ENCODE measurements at places on chromosomes 3 and 15.
A peak's percentile ranks its signal among the peaks of the same experiment; 100 is the strongest.

- DNase-seq, result peak; percentile 7
These were observed 138.4 kb downstream of the IGF1R start for GRCh38 chr15:98786717-98787116.

DNA sequence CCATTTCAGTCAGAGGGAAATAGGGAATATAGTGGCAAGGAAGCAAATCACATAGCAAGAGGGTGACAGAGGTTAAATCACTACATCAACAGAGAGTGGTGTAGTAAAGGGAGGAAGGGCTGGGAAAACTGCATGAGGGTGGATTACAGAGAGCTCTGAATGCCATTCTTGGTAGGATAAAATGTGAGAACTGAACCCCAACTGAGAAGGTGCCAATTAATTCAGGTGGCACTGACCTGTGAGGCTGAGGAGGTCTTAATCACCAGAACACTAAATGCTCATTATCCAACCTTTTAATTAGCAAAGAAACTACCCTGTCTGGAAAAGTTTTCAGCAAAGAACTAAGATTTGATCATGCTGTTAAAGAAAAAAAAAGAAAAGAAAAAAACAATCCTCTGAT lies 202.7 kb downstream of the LRRN1 start:
- no peak for DNase-seq

DNA sequence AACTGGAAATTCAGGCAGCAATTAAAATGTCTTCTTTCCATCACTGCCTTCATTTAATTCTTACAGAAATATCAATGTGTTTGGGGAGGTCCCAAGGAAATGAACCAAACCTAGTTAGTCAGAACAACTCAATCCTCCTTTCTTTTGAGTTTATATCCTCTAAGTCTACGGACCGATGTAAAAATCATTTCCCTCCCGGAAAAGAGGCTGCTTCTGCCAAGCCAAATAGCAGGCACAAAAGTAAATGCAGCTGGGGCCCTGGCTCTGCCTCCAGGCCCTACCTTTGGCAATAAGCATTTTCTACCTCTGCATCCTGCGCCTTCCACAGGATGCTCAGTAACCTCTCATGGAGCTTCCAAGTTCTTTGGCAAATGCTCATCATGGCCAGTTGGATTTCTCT lies 122.5 kb upstream of the COL8A1 start:
- no peak for DNase-seq

DNA sequence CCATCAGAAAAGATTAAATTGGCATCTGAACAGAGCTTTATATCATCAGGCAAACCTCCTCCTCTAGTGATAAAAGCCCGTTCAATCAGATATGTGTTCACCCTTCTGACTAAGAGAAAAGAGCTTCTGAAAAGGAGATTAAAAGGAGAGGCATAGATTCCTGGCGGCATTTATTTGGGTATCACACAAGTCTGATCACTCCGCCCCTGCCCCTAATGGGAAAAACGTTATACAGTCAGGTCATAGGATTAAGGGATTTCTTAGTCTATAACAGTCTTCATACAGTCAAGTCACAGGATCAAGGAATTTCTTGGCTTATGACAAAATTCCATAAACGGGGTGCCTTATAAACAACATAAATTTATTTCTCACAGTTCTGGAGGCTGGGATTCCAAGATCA lies 295.4 kb upstream of the SATB1 start:
- DNase-seq, result no peak

DNA sequence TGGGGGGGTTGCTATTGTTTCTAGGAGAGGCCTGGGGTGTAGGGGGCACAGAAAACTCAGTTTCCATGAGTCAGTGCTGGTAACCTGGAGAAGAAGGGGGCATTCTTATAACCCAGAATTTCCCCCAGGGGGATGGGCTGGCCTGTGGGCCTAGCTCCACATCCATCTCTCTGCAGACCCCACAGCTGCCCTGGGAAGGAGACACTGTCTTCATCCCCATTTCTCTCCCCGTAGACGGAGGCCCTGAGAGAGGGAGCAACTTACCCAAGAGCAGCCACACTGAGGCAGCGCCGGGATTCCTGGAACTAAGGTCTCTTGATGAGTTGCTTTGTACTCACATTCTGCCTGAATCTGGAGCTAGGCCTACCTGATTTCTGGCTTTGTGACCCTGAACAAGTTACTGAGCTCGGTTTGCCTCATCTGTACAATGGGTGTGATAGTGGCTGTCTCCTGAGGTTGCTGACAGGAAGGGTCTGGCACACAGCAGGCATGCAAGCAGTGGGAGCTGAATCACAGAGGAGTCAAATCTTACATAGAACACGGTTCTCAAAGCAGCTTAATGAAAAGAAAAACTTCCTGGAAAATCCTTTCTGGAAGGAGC lies 55.0 kb upstream of the LCTL start:
- no peak for DNase-seq

DNA sequence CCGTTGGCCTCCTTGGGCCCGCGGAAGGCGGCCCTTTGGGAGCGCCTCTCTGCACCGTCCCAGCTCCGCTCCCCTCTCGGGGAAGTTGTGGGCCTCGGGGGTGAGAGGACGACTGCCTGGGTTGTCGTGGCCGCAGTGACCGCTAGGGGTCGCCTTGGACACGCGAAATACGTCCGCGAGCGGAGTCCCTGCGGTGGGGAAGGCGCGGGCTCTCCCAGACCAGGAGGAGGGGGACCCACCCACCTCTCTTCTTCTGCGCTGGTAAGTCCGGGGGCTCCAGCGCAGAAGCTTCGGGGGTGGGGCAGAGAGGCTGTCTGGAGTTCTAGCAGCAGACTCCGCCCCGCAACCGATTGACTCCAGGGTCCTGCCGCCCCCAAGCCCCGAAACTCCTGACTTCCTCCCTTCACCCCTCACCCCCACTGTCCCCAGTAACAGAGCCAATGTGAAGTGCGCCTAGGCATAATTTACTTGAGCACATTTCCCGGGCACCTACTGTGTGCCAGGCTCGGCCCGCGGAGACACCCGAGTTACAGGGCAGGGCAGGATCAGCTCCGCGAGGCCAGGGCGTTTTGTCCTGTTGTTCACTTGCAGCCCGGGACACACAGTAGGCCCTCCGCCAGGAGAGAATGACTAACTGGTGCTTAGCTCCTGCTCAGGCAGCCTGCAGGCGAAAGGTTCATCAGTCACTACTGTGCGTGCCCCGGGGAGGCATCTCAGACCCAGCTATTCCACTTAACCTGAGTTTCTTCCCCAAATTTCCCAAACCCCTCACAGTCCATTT lies 32.8 kb downstream of the DNASE1L3 start:
- peak; percentile 47 for DNase-seq

DNA sequence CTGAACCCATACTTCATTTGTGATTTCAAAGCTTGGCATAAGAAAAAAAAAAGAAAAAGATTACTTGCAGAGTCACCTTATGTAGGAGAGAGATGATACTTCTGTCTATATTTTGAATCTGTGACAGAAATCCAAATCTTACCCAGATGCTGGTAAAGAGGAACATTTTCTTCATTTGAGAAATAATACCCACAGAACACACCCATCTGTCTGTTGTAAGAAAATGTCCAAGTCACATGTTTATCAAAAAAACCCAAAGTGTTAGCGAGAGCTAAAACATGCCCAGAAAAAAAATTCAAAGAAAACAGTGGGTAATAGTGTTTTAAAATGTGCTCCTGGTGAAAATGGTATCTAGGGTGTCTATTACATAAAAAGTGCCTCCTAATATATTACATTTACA lies 18.0 kb upstream of the RAP2B start:
- DNase-seq, result no peak

GRCh38 chr3:181613813-181614212 lies 97.9 kb upstream of the SOX2 start:
- no peak for DNase-seq

DNA sequence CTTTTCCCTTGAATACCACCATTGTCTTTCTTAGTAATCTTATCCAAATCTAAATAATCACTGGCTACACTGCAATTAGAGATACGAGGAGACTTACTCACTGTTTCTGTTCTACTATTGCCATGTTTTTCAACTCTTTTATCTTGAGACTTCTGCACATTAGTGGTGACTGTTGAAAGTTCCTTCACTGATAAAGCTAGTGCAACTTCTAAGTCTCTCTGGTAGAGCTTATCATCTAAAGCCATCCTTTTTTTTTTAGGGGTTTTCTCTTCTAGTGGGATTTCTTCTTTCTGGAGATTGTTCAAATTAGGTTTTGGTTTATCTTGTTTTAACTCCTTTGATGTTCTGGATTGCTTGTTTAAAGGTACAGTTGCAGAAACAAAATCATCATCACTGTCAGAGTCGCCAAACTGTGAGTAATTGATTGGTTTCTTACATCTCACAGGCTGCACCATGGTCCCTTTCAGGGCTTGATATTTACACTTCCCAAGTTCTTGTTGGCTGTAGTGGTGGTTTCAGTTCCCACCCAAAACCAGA lies 37.7 kb downstream of the NCK1 start:
- no peak for DNase-seq

DNA sequence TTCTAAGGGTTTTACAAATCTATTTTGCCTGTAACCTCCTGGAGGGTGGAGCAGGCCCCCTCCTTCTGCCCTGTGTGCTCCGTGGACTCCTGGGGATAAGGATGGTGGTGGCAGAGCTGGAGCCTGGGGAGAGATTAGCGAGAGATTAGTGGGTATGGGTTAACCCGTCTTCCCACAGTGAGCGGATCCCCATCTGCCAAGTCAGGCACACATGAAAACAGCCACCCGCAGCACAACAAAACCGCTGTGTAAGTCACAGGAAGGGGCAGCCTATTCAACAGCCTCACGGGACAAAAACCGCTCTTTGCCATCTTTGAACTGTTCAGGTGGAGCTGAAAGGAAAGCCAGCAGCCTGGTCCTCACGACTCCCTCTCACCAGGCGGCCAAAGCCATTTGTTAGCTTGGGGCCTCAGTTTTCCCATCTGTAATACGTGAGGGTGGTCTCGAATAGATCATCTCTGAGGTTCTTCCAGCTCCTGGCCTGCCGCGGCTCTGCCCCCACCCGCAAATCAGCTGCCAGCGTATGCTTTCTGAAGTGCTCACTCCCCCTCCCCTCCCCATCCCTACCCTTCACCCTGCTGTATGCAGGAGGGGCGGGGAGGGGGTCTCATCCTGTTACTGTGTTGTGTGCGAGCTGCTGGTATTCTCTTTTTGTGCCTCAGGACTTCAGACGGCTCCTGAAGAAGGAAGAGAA lies 43.6 kb downstream of the PDIA5 start:
- peak; percentile 98 for DNase-seq

DNA sequence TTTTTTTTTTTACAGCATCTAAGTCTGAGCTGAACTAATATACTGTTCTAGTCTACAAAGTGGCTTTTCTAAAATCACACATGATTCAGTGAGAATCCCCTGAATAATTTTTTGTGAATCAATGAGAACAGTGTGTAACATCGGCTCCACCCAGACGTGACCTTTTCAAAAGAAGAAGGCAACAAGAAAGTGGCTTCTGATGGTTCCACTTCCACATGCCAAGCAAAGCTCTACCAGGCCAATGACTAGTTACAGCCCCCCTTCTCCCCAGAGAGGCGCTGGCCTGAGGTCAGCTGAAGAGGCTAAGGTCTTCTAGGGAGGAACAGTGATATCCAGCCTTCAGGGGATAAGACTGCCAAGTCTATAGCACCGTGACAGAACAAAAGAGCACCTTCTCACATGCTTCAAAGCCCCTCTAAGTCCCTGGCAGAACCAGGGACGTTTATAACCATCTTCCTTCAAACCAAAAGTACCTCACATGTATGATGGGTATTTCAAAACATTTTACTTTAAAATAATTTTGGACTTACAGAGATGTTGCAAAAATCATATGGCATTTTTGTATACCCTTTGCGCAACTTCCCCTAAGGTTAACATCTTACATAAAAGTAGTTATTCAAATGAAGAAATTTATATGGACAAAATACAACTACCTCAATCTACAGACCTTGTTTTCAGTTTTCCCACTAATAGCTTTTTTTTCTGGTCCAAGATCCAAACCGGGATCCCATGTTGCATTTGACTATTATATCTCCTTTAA lies 177.9 kb downstream of the OSBPL10 start:
- DNase-seq, result no peak

GRCh38 chr15:96593735-96594134 lies 263.2 kb downstream of the NR2F2 start:
- DNase-seq, result no peak

DNA sequence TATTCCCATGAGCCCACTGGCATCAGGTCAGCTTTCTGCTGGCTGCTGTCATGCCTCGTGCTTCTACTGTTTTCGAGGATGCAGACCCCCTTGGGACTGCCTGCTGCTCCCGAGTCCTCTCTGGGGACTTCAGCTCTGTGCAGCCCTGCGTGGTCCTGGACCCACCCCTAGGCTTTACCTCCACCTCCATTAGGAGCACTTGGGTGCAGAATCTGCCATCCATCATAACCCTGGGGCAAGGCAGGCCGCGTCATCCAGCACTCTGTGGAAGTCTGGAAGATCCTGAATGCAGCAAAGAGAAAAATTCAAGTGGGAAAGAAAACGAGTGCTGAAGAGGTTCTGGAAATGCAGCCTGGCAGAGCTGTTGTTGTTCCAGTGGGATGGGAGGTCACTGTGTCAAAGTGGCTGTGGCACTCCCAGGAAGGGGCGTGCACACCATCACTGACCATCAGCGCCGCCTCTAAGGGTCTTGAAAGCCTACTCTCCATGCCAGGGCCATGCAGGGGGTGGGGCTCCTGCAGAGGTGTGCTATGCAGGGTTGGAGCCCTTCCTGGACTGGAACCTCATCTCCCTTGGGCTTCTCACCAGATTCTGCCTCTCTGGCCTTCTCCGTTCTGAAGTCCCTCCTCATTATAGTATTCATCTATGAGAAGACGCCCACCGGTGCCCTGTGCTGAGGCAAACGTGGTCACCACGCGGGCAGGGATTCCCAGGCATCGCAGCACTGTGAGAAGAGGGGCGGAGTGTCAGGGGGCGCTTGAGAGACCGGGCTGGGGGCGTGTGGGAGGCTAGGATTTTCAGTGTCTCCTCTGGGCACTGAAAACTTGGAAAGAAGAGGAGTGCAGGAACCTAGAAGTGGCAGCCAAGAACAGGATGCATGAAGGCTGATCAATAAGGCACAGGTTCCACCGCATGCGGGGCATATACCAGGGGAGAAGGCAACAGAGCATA lies 12.5 kb downstream of the EPB42 start:
- DNase-seq, result no peak

GRCh38 chr3:73437828-73438227 lies 186.9 kb downstream of the PDZRN3 start:
- no peak for DNase-seq

- peak; percentile 30 for DNase-seq
These were observed 60.3 kb upstream of the PDZRN3 start for GRCh38 chr3:73685061-73685460.

GRCh38 chr3:189739378-189739777 lies 108.2 kb downstream of the TP63 start:
- DNase-seq, result no peak

GRCh38 chr15:44147636-44148035 lies 47.4 kb downstream of the FRMD5 start:
- DNase-seq, result no peak

- peak; percentile 52 for DNase-seq
These were observed at the start of gene ADAMTS9 for GRCh38 chr3:64687781-64688604. TSS of gene ADAMTS9 (minus strand) at chr3:64688000. CDS start at chr3:64687657, 343 bp downstream.

- DNase-seq, result no peak
These were observed 106.5 kb downstream of the TPRA1 start for GRCh38 chr3:127483902-127484591.

GRCh38 chr3:15310491-15311370 lies 21.7 kb downstream of the SH3BP5 start:
- no peak for DNase-seq

- DNase-seq, result peak; percentile 53
These were observed 80.8 kb downstream of the OPA1 start for GRCh38 chr3:193673845-193674244.

- no peak for DNase-seq
These were observed 218.2 kb upstream of the TPM1 start for GRCh38 chr15:62824111-62825015.
